ENCODE measurements at places on chromosomes 12 and 14.

- DNase-seq, result peak; percentile 79
Observed at GRCh38 chr12:69359531-69360347, at the start of gene YEATS4. TSS of gene YEATS4 (plus strand) at chr12:69359743. CDS start at chr12:69359973, 230 bp downstream.

- no peak for DNase-seq
Observed at GRCh38 chr12:127822809-127823411, 444.1 kb upstream of the TMEM132C start.

DNA sequence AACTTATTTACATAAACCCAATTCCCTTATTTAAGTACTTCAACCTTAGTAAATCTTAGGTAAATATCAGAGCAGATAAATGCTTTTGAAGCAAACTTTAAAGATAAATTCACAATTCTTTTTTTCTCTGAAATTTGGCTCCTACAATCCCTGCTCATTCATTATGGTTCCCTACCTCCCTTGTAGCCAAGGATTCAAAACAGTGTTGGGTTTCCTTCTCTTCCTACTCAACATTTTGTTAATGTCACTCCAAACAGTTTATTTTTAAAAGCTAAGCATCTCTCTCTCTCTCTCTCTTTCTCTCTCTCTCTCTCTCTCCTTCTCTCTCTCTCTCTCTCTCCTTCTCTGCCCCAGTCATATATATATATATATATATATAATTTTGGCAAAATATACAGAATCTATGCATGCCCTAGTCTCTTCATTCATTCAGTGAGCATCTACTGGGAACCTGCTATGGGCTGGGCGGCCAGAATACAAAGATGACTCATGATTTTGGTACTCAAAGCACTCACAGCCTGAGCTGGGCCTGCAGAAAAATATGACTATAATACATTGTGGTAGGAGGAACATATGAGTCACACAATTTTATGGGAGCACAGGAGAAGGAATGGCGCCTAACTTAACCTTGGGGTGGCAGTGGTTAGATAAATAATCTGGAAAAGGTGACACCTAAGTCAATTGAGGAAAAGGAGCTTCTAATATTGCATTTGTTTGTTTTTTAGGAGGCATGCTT lies 123.7 kb upstream of the DHRS4 start:
- DNase-seq, result peak; percentile 91

GRCh38 chr12:107571492-107571891 lies 114.1 kb upstream of the PWP1 start:
- DNase-seq, result no peak

DNA sequence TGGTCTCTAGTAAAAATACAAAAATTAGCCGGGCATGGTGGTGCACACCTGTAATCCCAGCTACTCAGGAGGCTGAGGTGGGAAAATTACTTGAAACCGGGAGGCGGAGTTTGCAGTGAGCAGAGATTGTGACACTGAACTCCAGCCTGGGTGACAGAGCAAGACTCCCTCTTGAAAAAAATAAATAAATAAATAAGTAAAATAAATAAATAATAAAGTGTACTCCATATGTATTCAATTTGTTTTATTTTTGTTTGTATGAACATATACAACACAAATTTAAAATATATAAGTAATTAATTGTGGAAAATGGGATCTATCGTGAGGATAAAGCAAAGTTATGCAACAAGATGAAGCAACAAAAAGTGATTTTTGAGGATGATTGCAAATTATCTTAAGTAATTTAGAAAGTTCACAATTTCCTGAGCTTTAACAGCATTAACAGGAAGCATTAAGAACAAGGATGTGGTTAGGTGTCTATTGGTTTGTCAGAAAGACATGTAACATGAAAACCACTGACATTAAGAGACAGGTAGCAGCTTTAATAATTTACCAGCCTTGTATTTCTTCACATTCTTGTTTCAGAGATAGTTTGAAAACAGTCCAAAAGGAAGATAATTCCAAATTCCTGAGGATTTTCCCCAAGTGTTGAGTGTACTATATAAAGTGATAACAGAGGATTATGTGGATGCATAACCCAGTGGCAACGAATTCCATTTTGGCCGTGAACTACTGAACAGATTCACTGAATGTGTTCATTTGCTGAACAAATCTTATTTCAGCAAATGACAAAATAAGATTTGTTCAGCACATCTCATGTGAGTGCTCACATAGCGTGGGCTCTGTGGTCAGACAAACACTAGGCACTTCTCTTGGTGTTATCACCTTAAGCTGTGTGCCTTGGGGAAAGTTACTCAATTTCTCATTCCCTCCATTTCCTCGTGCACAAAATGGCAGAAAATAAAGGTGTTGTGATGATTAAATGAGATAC lies 68.6 kb upstream of the RESF1 start:
- DNase-seq, result no peak

DNA sequence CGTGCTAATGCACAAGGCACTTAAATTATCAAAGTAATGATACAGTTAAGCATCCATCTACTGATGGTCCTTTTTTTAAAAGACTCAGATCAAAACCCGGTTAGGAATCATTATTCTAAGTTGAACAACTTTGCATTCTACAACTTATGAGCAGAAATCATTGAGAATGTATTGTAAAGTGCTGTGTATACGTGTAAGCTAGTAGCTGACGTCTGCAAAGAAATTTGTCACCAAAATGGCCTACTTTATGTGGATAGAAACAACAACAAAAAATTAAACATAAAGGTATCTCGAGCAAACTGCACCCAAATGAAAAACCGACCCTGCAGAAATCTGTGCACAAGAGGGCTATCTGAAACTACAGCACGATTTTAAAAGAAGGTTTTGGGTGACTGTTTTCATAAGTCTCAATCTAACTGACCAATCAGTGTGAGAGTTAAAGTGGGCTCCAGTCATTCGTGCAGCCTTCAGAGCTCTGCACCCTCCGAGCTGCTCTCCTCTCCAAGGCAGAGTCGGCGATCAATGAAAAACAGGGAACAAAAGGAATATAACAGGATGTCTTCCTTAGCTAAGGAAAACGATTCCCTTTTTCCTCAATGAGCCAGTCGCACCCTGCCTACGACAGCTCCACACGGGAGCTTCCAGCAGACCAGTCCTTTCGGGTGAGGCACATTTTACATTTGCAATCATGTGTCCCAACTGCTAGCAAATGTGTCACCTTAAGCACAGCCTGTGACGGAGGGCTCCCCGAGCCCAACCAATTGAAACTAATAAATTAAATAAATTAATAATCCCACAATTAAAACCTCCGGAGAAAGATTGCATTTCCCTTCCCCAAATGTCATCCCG lies 200.7 kb upstream of the FOXN3 start:
- peak; percentile 54 for DNase-seq

GRCh38 chr12:114995891-114996290 lies 311.9 kb upstream of the TBX3 start:
- DNase-seq, result no peak

GRCh38 chr14:41548666-41549065 lies 58.0 kb upstream of the LRFN5 start:
- DNase-seq, result no peak

Measured in AG10803 (cell line).